A673 (cell line): ENCODE measurements at places on chromosomes 2 and 18.

GRCh38 chr2:123101434-123101833 is 923.7 kb upstream of the CNTNAP5 start:
- DNase-seq, result no peak

DNA sequence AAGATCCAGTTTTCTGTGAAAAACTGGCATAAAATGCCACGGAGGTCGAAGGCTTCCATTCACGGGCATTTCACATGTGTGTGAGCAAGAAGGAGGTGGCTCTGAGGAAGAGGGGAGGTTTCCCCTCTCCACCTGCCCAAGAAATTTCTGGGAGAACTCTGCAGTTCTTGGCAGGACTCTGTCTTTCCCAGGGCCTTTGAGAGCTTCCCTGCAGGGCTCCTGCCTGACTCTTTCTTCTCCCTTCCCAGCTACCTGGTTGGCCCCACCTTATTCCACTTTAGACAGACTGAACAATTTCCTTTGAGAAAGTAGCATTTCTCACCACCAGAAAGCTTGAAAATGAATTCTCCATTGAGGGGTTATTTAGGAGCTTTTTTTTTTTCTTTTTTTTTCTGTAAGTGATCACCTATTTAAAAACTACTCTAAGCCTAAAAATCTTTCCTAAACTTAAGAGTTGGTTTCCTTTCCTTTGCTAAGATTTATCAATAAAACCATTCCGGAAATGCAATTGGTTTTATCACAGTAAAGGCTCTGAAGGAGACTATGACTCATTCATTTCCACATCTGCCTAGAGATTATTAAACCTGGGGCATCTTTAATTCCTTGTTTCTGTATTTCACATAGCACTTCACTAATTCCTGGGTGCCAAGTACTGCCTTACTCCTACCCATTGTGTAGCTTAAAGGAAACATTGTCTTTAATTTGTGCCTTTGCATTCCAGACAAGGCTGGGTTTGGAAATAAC is 59.3 kb downstream of the UNC80 start:
- DNase-seq, result peak; percentile 85

DNA sequence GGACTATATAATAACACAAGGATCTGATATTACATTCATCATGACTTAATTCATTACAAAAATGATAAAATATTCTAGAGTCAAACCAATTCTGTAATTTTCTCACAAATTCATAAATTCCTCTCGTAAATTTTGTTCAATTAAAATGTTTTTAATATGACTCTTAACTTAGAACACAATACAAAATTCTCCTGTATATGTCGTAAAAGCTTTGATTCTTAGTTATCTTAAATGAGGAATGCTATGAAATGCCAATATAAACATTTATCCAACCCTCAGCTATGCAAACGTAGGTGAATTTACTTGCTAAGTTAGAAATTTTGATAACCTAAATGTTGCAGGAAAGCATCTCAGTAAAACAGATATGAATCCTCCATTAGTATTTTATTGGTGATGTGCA is 28.9 kb downstream of the ARHGAP15 start:
- no peak for DNase-seq

DNA sequence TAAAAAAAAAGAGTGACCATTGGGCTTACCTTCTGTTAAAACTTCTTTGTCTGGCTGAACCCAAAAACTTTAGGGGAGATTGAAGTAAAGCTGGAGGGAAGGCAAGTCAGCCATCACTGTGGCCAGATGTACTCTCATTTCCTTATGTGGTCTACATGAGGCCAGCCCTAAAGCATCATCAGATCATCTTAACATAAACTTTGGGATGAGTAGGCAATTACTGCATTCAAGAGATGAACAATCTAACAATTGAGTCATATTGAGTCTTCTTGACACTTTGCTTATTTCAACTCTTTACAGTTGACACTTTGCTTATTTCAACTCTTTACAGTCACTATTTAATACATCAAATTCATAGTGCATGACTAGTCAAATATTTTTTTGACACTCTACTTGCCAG is 155.6 kb downstream of the QPCT start:
- no peak for DNase-seq

GRCh38 chr18:77132369-77133050 is at the start of gene MBP:
Gene MBP (minus strand): TSS chr18:77132783. CDS start chr18:77105261, 27,522 bp downstream.
- DNase-seq, result no peak

- DNase-seq, result no peak
Observed at GRCh38 chr18:1413323-1413675, 508.6 kb downstream of the ADCYAP1 start.

- DNase-seq, result no peak
Observed at GRCh38 chr18:10022365-10022764, 108.5 kb downstream of the VAPA start.

DNA sequence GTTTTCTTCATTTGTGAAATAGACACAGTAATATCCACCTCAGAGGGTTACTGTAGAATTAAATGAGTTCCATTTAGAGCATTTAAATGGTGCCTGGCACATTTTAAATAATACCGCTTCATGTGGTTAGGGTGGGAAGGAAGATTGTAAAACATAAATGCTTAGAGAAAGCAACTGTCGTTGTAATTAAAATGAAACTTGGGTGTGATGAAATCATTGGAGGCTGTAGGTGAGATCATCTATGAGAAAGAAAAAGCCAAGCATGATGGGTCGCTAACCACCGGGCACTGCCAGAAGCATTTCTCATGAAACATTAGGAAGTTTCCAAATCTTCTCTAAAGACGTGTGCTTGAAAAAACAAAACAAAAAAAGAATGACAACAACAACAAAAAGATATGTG is 8.2 kb upstream of the SLC39A10 start:
- no peak for DNase-seq

DNA sequence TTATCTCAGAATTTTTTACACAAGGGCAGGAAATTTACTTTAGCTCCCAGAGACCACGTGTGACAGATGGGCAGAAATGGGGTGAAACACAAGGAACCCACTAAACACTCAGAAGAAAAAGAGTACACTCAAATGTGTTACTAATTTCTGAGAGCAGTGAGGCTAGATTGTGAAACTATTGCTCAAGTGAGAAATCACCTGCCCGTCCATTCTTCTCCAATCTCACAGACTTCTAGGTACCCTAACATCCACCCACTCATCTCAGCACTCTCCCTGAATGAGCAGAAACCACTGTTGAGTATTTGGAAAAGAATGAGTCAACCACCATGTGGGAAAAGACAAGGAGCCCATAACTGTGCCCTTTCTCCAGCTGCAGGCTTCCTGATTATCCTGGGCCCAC is 293.0 kb upstream of the CDH2 start:
- DNase-seq, result no peak

DNA sequence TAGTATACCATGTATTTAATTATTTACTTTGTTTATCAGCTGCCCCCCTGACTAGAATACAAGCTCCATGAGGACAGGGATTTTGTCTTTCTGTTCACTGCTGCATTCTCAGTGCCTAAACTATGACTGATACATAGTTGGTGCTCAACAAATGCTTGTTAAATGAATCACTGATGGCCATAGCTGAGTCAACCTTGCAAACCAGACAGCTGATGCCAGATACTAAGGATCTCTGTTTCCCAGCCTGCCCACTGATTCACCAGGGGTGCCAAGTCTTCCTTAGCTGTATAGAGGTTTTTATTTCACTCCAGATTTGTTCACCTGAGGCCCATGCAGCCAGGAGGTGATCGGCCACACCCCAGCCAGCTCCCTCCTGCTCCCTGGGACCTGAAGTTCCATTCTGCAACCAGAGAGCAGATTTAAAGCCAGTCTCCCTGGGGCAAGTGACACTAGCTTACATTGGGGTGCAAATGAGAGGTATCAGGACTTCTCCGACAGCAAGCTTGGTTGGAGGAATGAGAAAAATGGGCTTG is 92.2 kb downstream of the C1QL2 start:
- DNase-seq, result no peak

GRCh38 chr2:147450661-147451510 is 393.9 kb upstream of the ACVR2A start:
- peak; percentile 92 for DNase-seq

- no peak for DNase-seq
Observed at GRCh38 chr2:97979904-97980303, 15.8 kb downstream of the TMEM131 start.

DNA sequence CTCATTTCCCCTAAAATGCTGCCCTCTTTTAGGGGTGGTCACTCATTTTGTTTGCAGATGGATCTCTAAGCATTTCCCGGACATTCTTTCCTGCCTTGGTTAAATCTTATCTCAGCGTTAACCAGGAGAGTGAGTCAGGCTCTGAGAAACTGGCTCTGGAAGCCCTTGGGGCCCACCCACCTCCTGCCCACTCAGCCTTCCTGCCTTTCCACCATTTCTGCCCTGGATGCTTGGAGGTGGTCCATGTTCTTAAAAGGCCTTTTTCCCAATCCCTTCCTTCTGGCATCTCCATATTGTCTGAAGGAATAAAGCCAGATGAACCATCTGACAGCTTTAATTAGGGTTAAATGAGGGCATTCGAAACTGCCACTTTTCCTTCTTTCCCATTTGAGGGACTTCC is 9.5 kb downstream of the HK2 start:
- no peak for DNase-seq

- DNase-seq, result no peak
Observed at GRCh38 chr2:12486205-12487118, 230.3 kb upstream of the TRIB2 start.

DNA sequence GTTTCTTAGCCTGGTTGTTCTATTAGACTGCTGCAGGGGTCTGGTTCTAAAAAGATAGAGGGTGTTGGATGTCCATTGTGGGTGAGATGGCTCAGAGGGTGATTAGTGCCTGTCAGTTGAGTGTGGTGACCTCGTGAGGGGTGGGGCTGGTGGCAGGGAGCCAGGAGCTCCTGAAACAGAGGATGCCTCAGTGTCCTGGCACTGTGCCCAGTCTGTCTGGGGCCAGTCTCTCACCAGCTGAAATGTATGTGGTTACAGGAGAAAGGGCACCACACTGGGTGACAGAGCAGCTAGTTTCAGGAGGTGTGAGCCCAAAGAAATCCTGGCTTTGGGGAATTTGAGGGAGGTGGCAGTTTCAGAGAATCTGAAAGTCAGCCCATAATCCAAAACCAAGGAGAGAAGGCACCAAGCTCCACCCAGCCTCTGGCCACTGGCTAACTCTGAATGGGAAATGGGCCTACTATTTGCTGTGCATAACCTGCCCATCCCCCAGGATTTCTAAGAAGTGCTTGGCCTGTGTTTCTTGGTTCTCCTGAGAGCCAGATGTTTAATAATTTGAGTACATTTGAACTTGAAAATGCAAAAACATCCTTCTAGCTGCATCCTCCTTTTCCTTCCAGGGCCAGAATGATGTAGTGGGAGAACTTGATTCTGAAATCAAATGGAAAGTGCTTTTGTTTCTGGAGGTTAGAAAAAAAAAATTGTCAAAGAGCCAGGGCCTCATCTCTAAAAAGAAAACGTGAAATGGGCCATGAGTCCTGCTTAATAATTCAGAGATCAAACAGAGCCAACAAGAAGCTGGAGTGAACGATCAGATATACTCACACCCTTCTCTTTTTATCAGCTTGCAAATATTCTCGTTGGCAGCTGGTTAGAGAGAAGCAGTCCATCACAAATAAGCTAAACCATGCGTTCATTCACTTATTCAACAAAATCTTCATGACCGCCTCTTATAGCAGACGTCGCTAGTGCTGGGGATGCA is 92.3 kb downstream of the B3GNT2 start:
- DNase-seq, result peak; percentile 57

- DNase-seq, result no peak
Observed at GRCh38 chr2:161245261-161245553, 63.0 kb upstream of the PSMD14 start.

DNA sequence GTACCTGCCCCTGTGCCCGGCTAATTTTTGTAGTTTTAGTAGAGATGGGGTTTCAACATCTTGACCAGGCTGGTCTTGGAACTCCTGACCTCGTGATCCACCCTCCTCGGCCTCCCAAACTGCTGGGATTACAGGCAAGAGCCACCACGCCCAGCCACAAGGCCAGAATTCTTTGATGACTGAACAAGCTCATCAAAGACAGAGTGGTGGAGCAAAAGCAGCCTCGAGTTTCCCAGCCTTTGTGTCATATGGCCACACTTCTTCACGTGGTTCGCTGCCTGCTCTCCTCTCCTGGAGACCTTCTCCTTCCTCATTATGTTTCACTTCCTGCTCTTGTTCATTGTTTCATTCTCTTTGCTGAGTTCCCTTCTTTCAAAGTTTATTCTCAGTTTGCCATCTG is 9.9 kb upstream of the NPC1 start:
- DNase-seq, result no peak

GRCh38 chr2:236705295-236706105 is 135.9 kb downstream of the ACKR3 start:
- no peak for DNase-seq

DNA sequence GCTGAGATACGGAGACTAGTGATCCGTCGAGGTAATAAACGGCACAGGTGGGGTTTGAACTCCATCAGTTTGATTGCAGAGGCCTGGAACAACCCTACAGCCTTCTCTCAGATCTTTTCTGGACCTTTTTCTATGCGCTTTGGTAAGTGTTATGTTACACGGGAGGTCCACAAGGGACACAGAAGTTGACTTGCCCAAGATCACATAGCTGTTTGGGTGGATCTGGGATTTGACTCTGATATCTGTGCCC is 1.1 kb upstream of the DNPEP start:
- no peak for DNase-seq

DNA sequence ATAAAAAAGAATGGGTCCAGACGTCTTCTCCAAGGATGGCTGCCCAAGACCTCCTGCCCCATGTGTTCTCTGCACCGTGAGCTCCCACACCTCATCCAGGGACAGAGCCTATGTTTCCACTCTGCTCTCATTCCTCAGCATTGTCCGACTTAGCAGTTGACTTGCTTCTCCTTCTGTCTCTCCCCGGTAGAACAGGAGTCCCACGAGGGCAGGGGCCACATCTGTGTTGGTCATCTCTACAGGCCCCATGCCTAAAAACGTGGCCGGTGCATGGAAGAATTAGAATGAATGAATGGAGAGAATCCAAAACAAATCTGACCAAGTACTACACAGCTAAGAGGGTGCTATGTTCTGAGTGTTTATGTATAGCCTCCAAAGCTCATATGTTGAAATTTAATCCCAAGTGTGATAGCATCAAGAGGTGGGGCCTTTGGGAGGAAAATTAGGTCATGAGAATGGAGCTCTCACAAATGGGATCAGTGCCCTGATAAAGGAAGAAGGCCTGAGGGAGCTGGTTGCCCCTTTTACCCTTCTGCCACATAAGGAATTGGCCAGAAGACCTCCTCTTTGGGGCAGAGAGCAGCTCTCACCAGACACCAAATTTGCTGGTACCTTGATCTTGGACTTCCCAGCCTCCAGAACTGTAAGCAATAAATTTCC is 55.9 kb downstream of the FAM178B start:
- DNase-seq, result no peak
